ENCODE measurements at places on chromosomes 4 and X. TPM values are rescaled to one million over a fixed set of nuclear protein-coding genes. Genes with fewer than 3 reads are reported as not detected.

SUPT20HL1 gene
- total RNA-seq, result not detected

TCEAL2 gene
- 0.26 TPM for total RNA-seq

PDGFC gene
- total RNA-seq, result 67.3 TPM

CENPVL1 gene
- total RNA-seq, result not detected

LRP2BP gene
- total RNA-seq, result 0.51 TPM

ABLIM2 gene
- total RNA-seq, result 0.66 TPM

ARHGAP6 gene
- total RNA-seq, result 6.9 TPM

RTL3 gene
- total RNA-seq, result not detected

- peaks cover 3% of the 10 kb centered on the region for H3K27me3 ChIP-seq
- no peaks in the 10 kb centered on the region for H3K36me3 ChIP-seq
Observed at GRCh38 chr4:8323947-8324555, 54.5 kb downstream of the HTRA3 start.

- H3K4me3 ChIP-seq, result no peak overlapping the region
- H3K36me3 ChIP-seq, result no peaks in the 10 kb centered on the region
- H3K27ac ChIP-seq, result no peak overlapping the region
- H3K4me1 ChIP-seq, result no peaks in the 10 kb centered on the region
- no peaks in the 10 kb centered on the region for H3K27me3 ChIP-seq
Observed at GRCh38 chr4:62806816-62807215, 1602.4 kb downstream of the TECRL start.

GRCh38 chr4:47427935-47428334 is 35.6 kb downstream of the COMMD8 start:
- H3K4me3 ChIP-seq, result no peak overlapping the region
- H3K4me1 ChIP-seq, result no peaks in the 10 kb centered on the region
- DNase-seq, result no peak
- no peaks in the 10 kb centered on the region for H3K36me3 ChIP-seq

GRCh38 chr4:26858035-26858918 is 2.4 kb upstream of the STIM2 start:
- peaks cover 12% of the 10 kb centered on the region for H3K4me1 ChIP-seq
- no peaks in the 10 kb centered on the region for H3K36me3 ChIP-seq
- H3K27ac ChIP-seq, result no peak overlapping the region

DNA sequence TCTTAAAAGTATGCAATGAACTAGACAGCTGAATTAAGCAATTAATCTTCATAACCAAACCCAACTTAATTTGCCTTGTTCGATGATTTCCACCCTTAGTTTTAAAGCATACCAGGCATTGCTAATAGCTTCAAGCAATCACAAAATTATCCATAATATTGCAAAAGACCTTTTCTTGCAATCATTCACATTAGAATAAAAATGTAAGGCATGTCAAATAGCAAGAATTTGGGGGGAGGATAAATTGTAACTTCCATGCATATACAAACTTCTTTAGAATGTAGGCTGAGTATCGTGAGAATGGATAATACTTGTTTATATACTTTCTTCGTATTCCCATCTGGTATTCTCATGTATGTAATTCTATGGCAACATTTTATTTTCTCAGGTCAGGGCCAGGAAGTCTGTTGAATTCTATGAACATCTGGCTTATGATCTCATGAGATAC is 28.7 kb upstream of the BMP2K start:
- peak overlapping the region; percentile 10 for H3K27ac ChIP-seq
- no peak overlapping the region for H3K4me3 ChIP-seq
- H3K27me3 ChIP-seq, result no peaks in the 10 kb centered on the region
- no peaks in the 10 kb centered on the region for H3K36me3 ChIP-seq

GRCh38 chr4:87848622-87849351 is 16.0 kb downstream of the MEPE start:
- no peaks in the 10 kb centered on the region for H3K36me3 ChIP-seq
- H3K27ac ChIP-seq, result no peak overlapping the region
- peak; percentile 74 for DNase-seq
- no peaks in the 10 kb centered on the region for H3K27me3 ChIP-seq
- H3K4me1 ChIP-seq, result no peaks in the 10 kb centered on the region

- DNase-seq, result peak; percentile 90
- no peaks in the 10 kb centered on the region for H3K36me3 ChIP-seq
- H3K27ac ChIP-seq, result no peak overlapping the region
- no peaks in the 10 kb centered on the region for H3K27me3 ChIP-seq
Observed at GRCh38 chr4:22483551-22483981, 32.3 kb downstream of the ADGRA3 start.

DNA sequence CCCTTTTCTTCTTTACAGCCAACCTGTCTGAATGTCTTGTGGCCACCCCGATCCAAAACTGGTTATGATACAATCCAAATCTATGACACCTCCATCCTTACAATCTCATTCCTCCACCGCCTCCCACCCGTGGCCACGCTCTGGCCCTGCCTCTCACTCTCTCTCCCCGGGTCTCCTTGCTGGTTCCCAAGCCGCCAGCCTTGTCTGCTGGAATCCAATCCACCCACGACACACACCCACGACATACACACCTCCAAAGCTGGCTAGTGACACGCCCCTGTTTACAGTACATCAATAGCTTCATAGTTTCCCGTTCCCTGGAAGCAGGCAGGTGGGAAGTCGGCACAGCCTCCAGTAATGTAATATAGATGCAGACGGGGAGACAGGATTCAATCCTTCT is 99.0 kb downstream of the WFS1 start:
- H3K27ac ChIP-seq, result no peak overlapping the region
- no peaks in the 10 kb centered on the region for H3K36me3 ChIP-seq
- H3K4me1 ChIP-seq, result no peaks in the 10 kb centered on the region

GRCh38 chrX:12239356-12240082 is 101.2 kb downstream of the FRMPD4 start:
- no peak overlapping the region for H3K4me3 ChIP-seq
- no peaks in the 10 kb centered on the region for H3K4me1 ChIP-seq
- H3K36me3 ChIP-seq, result no peaks in the 10 kb centered on the region
- H3K27me3 ChIP-seq, result no peaks in the 10 kb centered on the region
- DNase-seq, result no peak

- H3K36me3 ChIP-seq, result no peaks in the 10 kb centered on the region
- peaks cover 29% of the 10 kb centered on the region for H3K27me3 ChIP-seq
- DNase-seq, result no peak
- H3K4me3 ChIP-seq, result no peak overlapping the region
- H3K4me1 ChIP-seq, result peaks cover 3% of the 10 kb centered on the region
- no peak overlapping the region for H3K27ac ChIP-seq
Observed at GRCh38 chr4:78059938-78060337, 2.8 kb downstream of the FRAS1 start.

DNA sequence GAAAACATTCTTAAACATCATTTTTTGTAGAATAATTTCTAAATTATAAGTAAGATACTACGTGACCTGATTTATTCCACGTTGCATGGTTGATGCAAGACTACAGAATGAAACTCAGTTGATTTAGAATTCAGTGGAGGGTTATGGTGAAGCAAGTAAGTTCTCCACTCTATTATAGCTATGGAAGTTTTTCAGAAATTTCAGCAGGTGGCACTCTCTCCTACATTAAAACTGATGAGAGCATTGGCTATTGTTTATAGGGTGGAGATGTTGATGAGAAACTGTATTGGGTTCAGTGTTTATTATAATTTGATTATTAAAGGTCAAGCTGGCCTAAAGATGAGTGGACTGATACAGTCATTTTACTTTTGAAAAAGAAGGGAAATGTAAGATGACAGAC is 88.0 kb downstream of the FNIP2 start:
- no peaks in the 10 kb centered on the region for H3K4me1 ChIP-seq
- DNase-seq, result peak; percentile 54
- H3K36me3 ChIP-seq, result peaks cover 2% of the 10 kb centered on the region
- no peaks in the 10 kb centered on the region for H3K27me3 ChIP-seq
- no peak overlapping the region for H3K4me3 ChIP-seq

DNA sequence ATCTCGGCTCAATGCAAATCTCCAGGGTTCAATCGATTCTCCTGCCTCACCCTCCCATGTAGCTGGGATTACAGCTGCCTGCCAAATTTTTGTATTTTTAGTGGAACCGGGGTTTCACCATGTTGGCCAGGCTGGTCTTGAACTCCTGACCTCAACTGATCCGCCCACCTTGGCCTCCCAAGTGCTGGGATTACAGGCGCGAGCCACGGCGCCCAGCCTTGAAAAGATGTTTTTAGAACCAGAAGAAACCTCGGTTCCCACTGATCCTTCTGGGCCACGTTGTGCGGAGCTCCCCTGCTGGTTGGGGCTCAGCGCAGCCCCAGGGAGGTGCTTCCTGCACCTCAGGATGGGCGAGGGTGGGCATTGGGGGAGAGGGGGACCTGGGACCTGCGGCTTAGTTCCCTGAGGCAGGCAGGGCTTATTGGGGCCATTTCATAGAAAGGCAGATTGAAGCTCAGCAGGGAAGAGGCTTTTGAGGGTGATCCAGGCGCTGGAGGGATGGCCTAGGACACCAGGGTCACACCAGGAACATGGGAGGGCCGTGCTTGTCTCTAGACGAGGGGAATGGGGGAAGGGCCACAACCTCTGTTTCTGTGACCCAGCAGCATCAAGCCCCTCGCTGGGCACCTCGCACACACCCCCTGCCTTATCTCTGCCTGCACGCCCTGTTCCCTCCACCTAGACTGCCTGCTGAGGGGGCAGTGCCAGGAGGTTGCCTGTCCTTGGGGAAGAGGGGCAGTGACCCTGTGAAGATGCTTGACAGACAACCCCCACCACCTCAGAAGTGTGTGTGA is 6.3 kb upstream of the ADD1 start:
- DNase-seq, result no peak
- H3K36me3 ChIP-seq, result peaks cover 14% of the 10 kb centered on the region
- peaks cover 5% of the 10 kb centered on the region for H3K4me1 ChIP-seq
- no peak overlapping the region for H3K4me3 ChIP-seq
- H3K27me3 ChIP-seq, result no peaks in the 10 kb centered on the region
- peak overlapping the region; percentile 43 for H3K27ac ChIP-seq

DNA sequence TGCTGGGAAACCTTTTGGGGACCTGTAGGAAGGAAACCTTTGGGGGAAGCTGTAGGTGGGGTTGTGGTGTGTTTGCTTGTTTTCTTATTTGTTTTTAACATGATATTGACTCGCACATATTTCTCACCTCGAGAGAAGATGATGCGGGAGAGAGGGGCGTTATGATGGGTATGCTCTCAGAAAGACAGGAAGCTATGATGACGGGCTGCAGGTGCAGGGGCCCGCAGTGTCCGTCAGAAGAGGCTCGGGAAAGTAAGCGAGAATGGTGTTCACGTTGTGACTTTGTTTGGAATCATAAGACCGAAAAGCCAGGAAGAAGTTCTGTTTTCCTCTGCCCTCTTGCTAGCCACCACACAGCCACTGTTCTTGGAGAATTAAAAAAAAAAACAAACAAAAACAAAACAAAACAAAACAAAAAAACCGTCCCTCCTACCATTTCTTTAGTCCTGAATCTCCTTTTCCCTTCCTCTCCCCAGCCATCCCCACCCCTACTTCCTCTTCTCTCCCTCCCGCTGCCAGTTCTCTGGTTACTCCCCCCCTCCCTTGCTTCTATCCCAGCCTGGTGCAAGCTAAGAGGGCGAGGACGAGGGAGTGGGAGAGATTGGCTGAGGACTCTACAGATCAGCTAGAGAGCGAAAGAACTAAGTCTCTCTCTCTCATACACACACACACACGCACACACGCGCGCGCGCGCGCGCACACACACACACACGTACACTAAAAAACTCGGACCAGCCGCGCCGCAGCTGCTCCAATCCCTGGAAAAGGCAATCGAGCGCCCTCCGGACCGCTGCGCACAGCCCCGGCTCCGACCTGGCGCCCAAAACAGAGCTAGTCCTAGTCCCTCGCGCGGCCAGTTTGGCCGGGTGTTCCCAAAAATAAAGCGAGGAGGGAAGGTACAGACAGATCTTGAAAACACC is at the start of gene BMP3:
BMP3 (plus strand) TSS at position 648 of the 920 bp plus-strand sequence. CDS start 577 bp downstream, outside the sequence.
- no peaks in the 10 kb centered on the region for H3K4me1 ChIP-seq
- H3K36me3 ChIP-seq, result no peaks in the 10 kb centered on the region
- peak within 1 kb of the TSS; percentile 52 for H3K4me3 ChIP-seq
- no peak within 1 kb of the TSS for H3K27ac ChIP-seq

- no peak overlapping the region for H3K27ac ChIP-seq
- H3K4me3 ChIP-seq, result no peak overlapping the region
- no peaks in the 10 kb centered on the region for H3K27me3 ChIP-seq
- peak; percentile 51 for DNase-seq
Observed at GRCh38 chrX:13180807-13181206, 136.4 kb upstream of the FAM9C start.

GRCh38 chrX:43148305-43148704 is 370.3 kb upstream of the PPP1R2C start:
- no peaks in the 10 kb centered on the region for H3K36me3 ChIP-seq
- no peaks in the 10 kb centered on the region for H3K4me1 ChIP-seq
- DNase-seq, result no peak
- no peak overlapping the region for H3K4me3 ChIP-seq

DNA sequence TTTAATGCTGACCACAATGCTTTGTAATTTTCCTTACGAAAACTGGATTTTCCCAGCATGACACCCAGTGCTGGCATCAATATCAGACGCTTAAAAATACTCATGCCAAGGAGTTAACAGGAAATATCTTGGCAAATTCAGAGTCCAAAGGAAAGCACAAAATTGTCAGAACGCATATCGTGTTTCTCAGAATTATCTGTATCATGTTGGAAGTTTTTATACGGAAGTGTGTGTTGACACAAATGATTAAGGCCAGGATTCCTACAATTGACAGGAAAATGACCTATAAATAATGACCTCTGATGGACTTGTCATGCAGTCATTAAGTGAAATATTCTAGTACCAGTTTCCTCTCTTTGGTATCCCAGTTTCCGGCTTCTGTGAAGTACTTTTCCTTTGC is 132.1 kb upstream of the TLL1 start:
- H3K27ac ChIP-seq, result no peak overlapping the region
- H3K27me3 ChIP-seq, result no peaks in the 10 kb centered on the region
- no peaks in the 10 kb centered on the region for H3K4me1 ChIP-seq
- no peak overlapping the region for H3K4me3 ChIP-seq

DNA sequence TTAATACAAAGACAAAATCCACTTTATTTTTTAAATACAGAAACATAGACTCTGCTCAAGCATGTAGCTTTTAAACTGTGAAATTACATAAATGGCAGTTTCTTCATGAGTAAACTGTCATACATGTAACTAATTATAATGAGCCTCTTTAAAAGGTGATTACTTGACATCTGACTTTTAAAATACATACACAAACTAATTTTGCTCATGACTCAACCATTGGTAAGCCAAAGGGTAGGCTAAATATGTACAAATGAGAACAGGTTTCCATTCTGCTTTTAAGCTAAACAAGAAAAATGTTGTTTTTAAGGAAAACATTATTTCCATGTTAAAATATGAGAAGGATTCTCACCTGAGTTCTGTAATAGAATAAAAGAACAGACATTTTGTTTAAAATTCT is 27.9 kb downstream of the CAMK2D start:
- no peaks in the 10 kb centered on the region for H3K27me3 ChIP-seq
- no peaks in the 10 kb centered on the region for H3K4me1 ChIP-seq
- H3K36me3 ChIP-seq, result no peaks in the 10 kb centered on the region
- no peak overlapping the region for H3K27ac ChIP-seq
- no peak for DNase-seq

GRCh38 chr4:181863856-181864255 is 379.3 kb upstream of the TENM3 start:
- no peaks in the 10 kb centered on the region for H3K27me3 ChIP-seq
- H3K4me3 ChIP-seq, result no peak overlapping the region
- H3K36me3 ChIP-seq, result no peaks in the 10 kb centered on the region
- DNase-seq, result no peak
- H3K27ac ChIP-seq, result no peak overlapping the region

DNA sequence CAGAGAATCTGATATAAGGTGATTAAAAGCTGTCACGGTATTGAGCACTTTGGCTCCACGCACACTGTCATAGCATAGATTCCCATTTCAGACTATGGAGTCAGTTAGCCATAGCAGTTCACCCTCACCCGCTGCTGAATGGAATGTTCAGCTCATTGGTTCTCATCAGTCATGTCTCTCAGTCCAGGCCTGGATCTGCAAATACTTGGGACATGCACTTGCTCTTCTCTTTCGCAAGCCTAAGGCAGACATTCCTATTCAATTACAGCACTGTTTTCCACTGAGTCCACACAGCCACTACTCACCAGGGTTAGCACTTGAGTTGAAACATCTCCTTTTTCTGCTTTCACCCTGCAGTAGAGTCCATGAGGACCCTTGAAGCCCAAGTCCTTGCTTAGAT is 30.6 kb upstream of the SCML1 start:
- no peaks in the 10 kb centered on the region for H3K27me3 ChIP-seq
- no peaks in the 10 kb centered on the region for H3K4me1 ChIP-seq
- DNase-seq, result peak; percentile 88

Data from fibroblast of lung (primary cell).